H1 (cell line): ENCODE measurements at places on chromosomes 11 and 22.

DNA sequence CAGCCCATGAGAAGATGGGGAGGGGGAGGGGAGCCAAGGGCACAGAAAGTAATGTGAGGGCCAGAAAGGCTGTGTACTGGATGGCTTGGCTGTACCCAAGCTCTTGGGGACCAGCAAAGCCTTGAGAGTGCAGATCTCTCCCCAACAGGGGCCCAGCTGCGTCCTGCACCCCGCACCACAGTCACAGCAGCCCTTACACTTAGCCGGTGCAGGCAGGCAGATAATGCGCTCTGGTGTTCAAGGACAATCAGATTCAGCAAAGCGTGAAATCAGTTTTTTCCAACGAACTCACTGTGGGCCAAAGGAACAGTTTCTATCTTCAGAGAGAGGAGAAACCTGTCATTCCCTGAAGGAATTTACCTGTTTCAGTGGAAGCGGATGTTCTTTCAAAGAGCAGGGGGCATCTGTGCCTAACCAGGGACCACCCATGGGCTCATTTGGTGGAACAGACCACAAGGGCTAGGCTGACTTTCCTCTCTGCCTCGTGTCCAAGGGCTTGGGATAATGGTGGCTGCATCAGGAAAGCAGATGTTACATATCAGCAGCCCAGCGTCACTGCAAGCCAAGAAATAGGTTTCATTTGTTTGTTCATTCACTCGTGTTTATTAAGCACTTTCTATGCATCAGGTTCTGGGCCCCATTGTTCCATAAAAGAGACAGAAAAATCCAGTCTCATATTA is 81.2 kb upstream of the SPON1 start:
- H3K27ac ChIP-seq, result no peak overlapping the region
- no peaks in the 10 kb centered on the region for H3K27me3 ChIP-seq
- no peak overlapping the region for H3K4me3 ChIP-seq
- no peak for DNase-seq
- no peaks in the 10 kb centered on the region for H3K36me3 ChIP-seq
- H3K4me1 ChIP-seq, result no peaks in the 10 kb centered on the region

- no peaks in the 10 kb centered on the region for H3K27me3 ChIP-seq
- H3K4me1 ChIP-seq, result no peaks in the 10 kb centered on the region
- no peak for DNase-seq
- H3K4me3 ChIP-seq, result no peak overlapping the region
- H3K36me3 ChIP-seq, result peaks cover 65% of the 10 kb centered on the region
Measured at GRCh38 chr22:46346680-46347405, 11.3 kb downstream of the TRMU start.

GRCh38 chr22:43476751-43477725 is 65.2 kb downstream of the MPPED1 start:
- H3K36me3 ChIP-seq, result no peaks in the 10 kb centered on the region
- no peaks in the 10 kb centered on the region for H3K27me3 ChIP-seq
- no peak overlapping the region for H3K27ac ChIP-seq

GRCh38 chr11:2314525-2315394 is 12.9 kb downstream of the TSPAN32 start:
- H3K4me3 ChIP-seq, result no peak overlapping the region
- no peak overlapping the region for H3K27ac ChIP-seq
- H3K4me1 ChIP-seq, result no peaks in the 10 kb centered on the region
- DNase-seq, result no peak
- no peaks in the 10 kb centered on the region for H3K36me3 ChIP-seq
- no peaks in the 10 kb centered on the region for H3K27me3 ChIP-seq

GRCh38 chr11:121681550-121682268 is 228.9 kb upstream of the SORL1-AS1 start:
- no peaks in the 10 kb centered on the region for H3K4me1 ChIP-seq
- H3K27ac ChIP-seq, result no peak overlapping the region
- no peak overlapping the region for H3K4me3 ChIP-seq

DNA sequence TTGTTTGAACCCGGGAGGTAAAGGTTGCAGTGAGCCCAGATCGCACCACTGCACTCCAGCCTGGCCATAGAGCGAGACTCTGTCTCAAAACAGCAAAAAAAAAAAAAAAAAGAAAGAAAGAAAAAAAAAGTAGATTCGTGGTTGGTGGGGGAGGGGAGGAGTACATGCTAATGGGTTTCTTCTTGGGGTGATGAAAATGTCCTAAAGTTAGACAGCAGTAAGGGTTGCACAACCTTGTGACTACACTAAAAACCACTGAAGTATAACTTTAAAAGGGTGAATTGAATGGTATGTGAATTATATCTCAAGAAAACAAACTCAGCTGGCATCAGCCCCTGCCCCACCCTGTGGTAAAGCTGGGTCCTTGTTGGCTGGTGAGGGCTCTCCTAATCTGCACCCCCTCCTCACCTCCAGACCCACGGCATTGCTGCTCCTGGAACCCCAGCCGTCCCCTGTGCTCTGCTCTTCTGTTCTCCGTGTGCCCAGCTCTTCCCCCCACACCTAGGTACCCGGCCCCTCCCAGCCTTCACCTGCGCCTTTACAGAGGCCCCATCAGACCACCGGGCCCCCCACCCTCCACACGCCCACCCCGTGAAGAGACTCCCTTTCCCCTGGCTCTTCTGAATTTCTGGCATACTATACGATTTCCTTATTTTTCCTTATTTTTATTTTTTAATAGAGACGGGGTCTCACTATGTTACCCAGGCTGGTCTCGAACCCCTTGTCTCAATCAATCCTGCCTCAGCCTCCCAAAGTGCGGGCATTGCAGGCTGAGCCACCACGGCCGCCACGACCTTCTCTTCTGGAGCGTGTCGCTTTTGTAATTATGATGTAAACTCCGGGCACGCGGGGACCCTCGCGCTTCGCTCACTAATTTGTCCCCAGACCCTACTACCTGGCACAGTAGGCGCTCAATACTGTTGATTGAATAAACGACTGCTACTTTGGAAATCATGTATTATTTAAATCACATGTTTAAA is 924 bp upstream of the FADD start:
- H3K4me3 ChIP-seq, result peak overlapping the region; percentile 87; the same call in 1 of the 2 replicates
- H3K27ac ChIP-seq, result no peak overlapping the region
- H3K36me3 ChIP-seq, result peaks cover 10% of the 10 kb centered on the region
- DNase-seq, result no peak
- H3K4me1 ChIP-seq, result peaks cover 10% of the 10 kb centered on the region

DNA sequence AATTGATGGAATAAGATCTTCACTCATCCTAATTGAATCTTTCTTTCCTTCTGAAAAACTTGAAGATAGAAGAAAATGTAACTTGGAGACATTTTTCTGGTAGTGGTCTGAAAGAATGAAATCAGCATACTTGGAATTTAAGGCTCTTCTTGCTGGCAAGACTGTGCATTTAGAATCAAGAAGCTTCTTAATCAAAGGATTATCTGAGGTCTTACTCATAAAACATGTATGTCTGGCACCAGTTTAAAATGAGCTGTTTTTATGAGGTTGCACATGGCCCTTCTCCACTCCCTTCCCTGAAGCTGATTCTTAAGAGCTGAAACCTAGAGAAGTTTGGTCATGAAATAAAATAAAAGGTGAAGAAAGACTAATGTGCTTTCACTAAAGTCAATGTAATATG is 77.3 kb downstream of the ARHGEF12 start:
- H3K36me3 ChIP-seq, result no peaks in the 10 kb centered on the region
- no peaks in the 10 kb centered on the region for H3K4me1 ChIP-seq
- H3K27me3 ChIP-seq, result no peaks in the 10 kb centered on the region
- no peak overlapping the region for H3K4me3 ChIP-seq

DNA sequence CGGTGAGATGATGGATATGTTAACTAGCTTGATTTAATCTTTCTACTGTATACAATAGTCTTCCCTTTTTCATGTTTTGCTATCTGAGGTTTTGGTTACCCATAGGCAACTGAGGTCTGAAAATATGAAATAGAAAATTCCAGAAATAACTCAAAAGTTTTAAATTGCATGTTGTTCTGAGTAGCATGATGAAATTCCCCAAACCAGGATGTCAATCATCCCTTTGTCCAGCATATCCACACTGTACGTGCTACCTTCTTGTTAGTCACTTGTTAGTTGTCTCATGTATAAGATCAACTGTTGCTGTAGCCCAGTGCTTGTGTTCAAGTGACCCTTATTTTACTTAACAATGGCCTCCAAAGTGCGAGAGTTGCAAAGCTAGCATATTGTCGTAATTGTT is 21.2 kb upstream of the OR10W1 start:
- H3K4me3 ChIP-seq, result no peak overlapping the region
- DNase-seq, result no peak
- H3K27me3 ChIP-seq, result no peaks in the 10 kb centered on the region
- no peak overlapping the region for H3K27ac ChIP-seq
- H3K4me1 ChIP-seq, result no peaks in the 10 kb centered on the region

DNA sequence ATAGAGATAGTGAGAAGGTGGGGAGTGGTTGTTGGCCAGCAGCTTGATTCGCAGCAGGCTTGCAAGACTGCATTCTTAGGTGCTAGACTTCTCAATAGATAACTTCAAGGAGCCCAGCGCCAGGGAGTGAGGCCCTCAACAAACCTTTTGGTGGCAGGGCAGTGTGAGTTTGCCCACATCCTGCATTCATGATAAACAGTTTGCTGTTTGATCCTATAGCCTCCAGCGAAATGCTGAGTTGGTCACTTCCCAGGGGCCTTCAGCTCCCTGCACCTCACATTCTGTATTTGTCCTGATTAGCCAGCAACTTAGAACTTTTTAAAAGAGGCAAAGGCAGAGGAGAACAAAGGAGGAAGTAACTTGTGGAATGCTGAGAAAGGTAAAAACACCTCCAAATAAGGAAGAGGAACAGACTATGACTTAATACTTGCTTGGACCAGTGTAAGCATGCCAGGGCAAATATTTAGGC is 25.1 kb downstream of the OR10A6 start:
- DNase-seq, result no peak
- no peak overlapping the region for H3K4me3 ChIP-seq
- H3K27ac ChIP-seq, result peak overlapping the region; percentile 62; the same call in 1 of the 2 replicates
- no peaks in the 10 kb centered on the region for H3K27me3 ChIP-seq
- H3K36me3 ChIP-seq, result peaks cover 2% of the 10 kb centered on the region; the same call in 1 of the 2 replicates
- peaks cover 21% of the 10 kb centered on the region for H3K4me1 ChIP-seq

- DNase-seq, result no peak
- no peaks in the 10 kb centered on the region for H3K36me3 ChIP-seq
- no peak within 1 kb of the TSS for H3K4me3 ChIP-seq
- H3K27ac ChIP-seq, result no peak within 1 kb of the TSS
- H3K27me3 ChIP-seq, result peaks cover 1% of the 10 kb centered on the region
Measured at GRCh38 chr11:102530558-102530957, at the start of gene MMP7. Gene MMP7, minus strand, starts transcription at chr11:102530747. Its CDS starts 47 bp downstream, at chr11:102530700.

DNA sequence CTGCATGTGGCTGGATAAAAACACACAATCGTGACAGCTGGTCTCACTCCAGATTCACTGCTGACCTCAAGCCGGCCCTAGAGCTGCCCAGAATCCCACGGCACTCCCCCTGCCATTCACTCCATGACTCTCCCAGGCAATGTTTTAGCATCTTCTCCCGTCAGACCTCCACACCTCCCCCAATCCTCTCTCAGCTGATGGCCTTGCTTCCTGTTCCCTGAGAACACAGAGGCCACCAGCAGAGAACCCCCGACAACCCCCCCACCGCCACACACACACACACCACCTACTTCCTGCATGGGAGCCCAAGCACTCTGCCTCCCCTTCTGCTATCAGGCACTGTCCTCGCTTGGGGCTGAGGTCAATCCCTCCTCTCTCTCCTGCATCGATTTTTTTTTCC is 9.3 kb downstream of the TNKS1BP1 start:
- no peak for DNase-seq
- H3K36me3 ChIP-seq, result peaks cover 61% of the 10 kb centered on the region
- H3K27me3 ChIP-seq, result no peaks in the 10 kb centered on the region
- H3K4me1 ChIP-seq, result peaks cover 31% of the 10 kb centered on the region
- no peak overlapping the region for H3K4me3 ChIP-seq

DNA sequence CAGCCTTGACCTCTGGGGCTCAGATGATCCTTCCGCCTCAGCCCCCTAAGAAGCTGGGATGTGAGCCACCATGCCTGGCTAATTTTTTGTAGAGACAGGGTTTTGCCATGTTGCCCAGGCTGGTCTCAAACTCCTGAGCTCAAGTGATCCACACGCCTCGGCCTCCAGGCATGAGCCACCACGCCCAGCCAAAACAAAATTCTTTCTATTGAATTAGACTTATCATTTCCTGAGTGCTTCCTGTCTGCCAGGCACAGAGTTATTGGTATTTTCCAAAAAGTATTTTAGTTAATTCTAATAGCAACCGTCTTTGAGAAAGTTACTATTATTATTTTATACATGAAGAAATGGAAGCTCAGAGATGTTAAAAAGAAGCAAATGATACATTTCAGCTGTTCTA is 61.4 kb upstream of the LMO2 start:
- H3K4me1 ChIP-seq, result no peaks in the 10 kb centered on the region
- no peak overlapping the region for H3K4me3 ChIP-seq
- no peak overlapping the region for H3K27ac ChIP-seq
- no peak for DNase-seq

GRCh38 chr22:48362721-48363404 is 1464.8 kb downstream of the BRD1 start:
- H3K4me3 ChIP-seq, result no peak overlapping the region
- DNase-seq, result no peak
- H3K27me3 ChIP-seq, result peaks cover 2% of the 10 kb centered on the region; the same call in 1 of the 2 replicates
- no peaks in the 10 kb centered on the region for H3K4me1 ChIP-seq
- no peak overlapping the region for H3K27ac ChIP-seq
- H3K36me3 ChIP-seq, result no peaks in the 10 kb centered on the region

DNA sequence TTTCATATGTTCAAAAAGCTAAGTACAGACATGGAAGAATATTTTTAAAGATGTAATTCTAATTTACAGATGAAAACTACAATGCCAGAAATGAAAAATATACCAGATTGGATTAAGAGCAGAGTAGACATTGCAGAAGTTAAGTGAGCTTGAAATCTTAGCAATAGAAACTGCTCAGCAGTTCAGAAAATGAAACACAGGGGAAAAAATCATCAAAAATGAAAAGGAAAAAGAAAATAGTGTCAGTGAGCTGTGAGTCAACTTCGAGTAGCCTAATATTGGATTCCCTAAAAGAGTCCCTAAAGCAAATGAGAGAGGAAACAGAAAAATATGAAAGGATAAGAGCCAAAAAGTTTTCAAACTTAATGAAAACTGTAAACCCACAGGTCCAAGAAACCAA is 25.8 kb upstream of the IL10RA start:
- DNase-seq, result no peak
- H3K27me3 ChIP-seq, result no peaks in the 10 kb centered on the region
- H3K4me1 ChIP-seq, result no peaks in the 10 kb centered on the region
- H3K4me3 ChIP-seq, result no peak overlapping the region

- no peaks in the 10 kb centered on the region for H3K36me3 ChIP-seq
- no peaks in the 10 kb centered on the region for H3K27me3 ChIP-seq
- no peak overlapping the region for H3K27ac ChIP-seq
- peaks cover 7% of the 10 kb centered on the region for H3K4me1 ChIP-seq
- H3K4me3 ChIP-seq, result no peak overlapping the region
Measured at GRCh38 chr11:11501546-11502262, 120.1 kb downstream of the GALNT18 start.

GRCh38 chr22:30181459-30182349 is 64.9 kb downstream of the LIF start:
- H3K27ac ChIP-seq, result no peak overlapping the region
- no peaks in the 10 kb centered on the region for H3K36me3 ChIP-seq
- no peak overlapping the region for H3K4me3 ChIP-seq

GRCh38 chr11:67435727-67436458 is 1.6 kb downstream of the PTPRCAP start:
- H3K4me1 ChIP-seq, result no peaks in the 10 kb centered on the region
- DNase-seq, result no peak
- peaks cover 16% of the 10 kb centered on the region for H3K36me3 ChIP-seq
